ENCODE measurements at places on chromosomes 3 and 15. TPM values are rescaled to one million over a fixed set of nuclear protein-coding genes. Genes with fewer than 3 reads are reported as not detected.
A peak's percentile ranks its signal among the peaks of the same experiment; 100 is the strongest.

The NGLY1 gene
- 24.8 TPM for total RNA-seq

The ACP3 gene
- 1.2 TPM for total RNA-seq

The CYP8B1 gene
- total RNA-seq, result not detected

The RASL12 gene
- total RNA-seq, result 10.3 TPM

- no peak overlapping the region for H3K27ac ChIP-seq
- H3K4me3 ChIP-seq, result no peak overlapping the region
- H3K36me3 ChIP-seq, result no peaks in the 10 kb centered on the region
Measured at GRCh38 chr3:129824926-129825541, 68.5 kb downstream of the TMCC1 start.

- no peak overlapping the region for H3K4me3 ChIP-seq
- no peak overlapping the region for H3K27ac ChIP-seq
- H3K36me3 ChIP-seq, result no peaks in the 10 kb centered on the region
- H3K4me1 ChIP-seq, result no peaks in the 10 kb centered on the region
Measured at GRCh38 chr3:160069986-160070385, 81.4 kb downstream of the IL12A start.

GRCh38 chr15:87680208-87680607, 576.3 kb downstream of the NTRK3 start:
- H3K36me3 ChIP-seq, result no peaks in the 10 kb centered on the region
- no peak for DNase-seq
- H3K27ac ChIP-seq, result no peak overlapping the region
- H3K4me1 ChIP-seq, result no peaks in the 10 kb centered on the region

GRCh38 chr3:146250449-146251382, at the start of gene PLSCR4:
PLSCR4 (minus strand) TSS chr3:146251105; CDS start chr3:146222071, 29,034 bp downstream.
- peak; percentile 65 for DNase-seq
- peak within 1 kb of the TSS; percentile 58 for H3K4me3 ChIP-seq
- no peak within 1 kb of the TSS for H3K27ac ChIP-seq
- peaks cover 4% of the 10 kb centered on the region for H3K27me3 ChIP-seq
- H3K4me1 ChIP-seq, result no peaks in the 10 kb centered on the region

DNA sequence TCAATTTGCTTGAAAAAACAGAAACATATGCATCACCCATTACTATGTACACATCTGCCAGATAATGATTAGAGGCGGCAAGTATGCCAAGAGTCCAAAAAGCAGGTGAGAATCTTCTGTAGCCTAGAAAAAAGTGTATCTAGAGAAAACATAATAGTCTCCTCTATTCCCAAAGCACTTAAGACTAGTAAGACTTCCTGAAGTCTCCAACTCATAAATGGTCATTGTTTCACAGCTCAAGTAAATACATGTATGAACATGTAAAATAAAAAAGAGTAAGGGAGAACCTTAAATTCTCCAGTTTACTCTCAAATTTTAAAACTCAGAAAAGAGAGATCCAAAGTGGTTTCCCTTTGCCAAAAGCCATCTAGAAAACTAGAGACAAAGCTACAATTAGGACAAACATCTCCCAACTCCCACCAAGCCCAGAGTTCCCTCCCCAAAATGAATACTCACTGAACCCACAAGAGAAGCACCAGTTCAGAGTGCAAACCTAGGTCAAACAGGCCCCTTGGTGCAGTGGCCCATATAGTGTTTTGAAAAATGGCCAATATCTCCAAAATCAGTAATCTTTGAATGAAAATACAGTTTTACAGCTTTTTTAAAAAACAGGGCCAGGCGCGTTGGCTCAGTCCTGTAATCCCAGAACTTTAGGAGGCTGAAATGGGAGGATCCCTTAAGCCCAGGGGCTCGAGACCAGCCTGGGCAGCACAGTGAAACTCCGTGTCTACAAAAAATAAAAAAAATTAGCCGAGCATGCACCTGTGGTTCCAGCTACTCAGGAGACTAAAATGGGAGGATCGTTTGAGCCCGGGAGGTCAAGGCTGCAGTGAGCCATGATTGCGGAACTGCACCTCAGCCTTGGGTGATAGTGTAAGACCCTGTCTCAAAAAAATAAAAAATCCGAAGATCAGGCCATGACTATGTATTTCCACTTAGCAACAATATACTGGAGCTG, 11.0 kb upstream of the MAP4 start:
- H3K27me3 ChIP-seq, result no peaks in the 10 kb centered on the region
- H3K4me1 ChIP-seq, result peaks cover 3% of the 10 kb centered on the region
- no peak overlapping the region for H3K27ac ChIP-seq
- no peak for DNase-seq
- H3K36me3 ChIP-seq, result no peaks in the 10 kb centered on the region

GRCh38 chr15:77659350-77660321, 26.9 kb upstream of the LINGO1 start:
- H3K27me3 ChIP-seq, result no peaks in the 10 kb centered on the region
- no peak overlapping the region for H3K27ac ChIP-seq
- no peak for DNase-seq
- H3K4me3 ChIP-seq, result no peak overlapping the region
- H3K4me1 ChIP-seq, result peaks cover 16% of the 10 kb centered on the region

GRCh38 chr3:50369012-50369670, 9.8 kb upstream of the TMEM115 start:
- H3K4me3 ChIP-seq, result no peak overlapping the region
- no peak overlapping the region for H3K27ac ChIP-seq
- no peak for DNase-seq
- H3K36me3 ChIP-seq, result no peaks in the 10 kb centered on the region

GRCh38 chr3:140584549-140584948, 93.3 kb upstream of the TRIM42 start:
- no peaks in the 10 kb centered on the region for H3K36me3 ChIP-seq
- no peak overlapping the region for H3K27ac ChIP-seq
- peaks cover 4% of the 10 kb centered on the region for H3K4me1 ChIP-seq
- no peak for DNase-seq
- H3K27me3 ChIP-seq, result no peaks in the 10 kb centered on the region
- no peak overlapping the region for H3K4me3 ChIP-seq

DNA sequence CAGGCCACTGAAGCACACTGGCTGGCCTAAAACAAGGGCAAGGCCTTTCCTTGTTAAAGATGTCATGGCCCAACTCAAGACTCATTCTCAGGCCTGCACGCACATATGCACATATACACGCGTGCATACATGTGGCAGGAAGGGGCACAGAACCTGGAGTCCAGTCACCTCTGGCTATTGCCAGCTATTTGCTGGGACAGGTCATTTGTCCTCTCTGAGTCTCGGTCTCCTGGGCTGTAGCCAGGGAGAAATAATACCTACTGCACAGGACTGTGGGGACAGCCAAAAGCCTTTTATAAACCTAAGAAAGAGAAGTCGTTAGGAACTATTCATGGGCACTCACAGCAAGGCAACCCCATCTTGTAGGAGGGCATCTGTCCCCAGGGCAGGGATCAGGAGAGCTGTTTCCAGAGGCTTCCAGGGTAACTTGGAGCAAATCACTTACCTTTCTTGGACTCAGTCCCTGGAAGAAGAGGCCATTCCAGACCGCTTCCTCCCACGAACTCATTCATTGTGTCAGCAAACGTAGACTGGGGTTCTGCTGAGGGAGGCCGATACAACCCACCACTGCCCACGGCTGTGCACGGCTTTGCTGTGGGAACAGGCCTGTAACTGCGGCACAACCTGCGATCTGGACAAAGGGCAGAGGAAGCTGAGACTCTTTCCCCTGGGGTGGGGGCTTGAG, 41.1 kb upstream of the RHO start:
- no peaks in the 10 kb centered on the region for H3K27me3 ChIP-seq
- H3K36me3 ChIP-seq, result no peaks in the 10 kb centered on the region
- no peak overlapping the region for H3K27ac ChIP-seq

DNA sequence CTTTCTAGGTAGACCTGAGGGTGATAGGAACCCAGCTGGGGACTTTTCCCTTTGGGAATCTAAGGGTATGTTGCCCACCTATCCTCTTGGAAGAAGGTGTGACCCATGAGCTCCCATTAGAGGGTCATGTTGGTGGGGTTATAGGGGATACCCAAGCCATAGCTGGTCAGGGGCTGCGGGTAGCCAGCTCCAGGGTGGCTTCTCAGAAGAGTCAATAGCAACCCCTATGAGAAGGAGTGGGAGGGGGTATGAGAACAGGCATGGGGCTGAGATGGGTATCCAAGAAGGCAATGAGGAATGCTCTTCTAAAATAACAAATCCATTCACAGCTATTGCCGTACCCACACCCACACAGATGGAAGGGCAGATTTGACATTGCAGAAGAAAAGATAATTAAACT, 217.8 kb downstream of the UACA start:
- H3K27me3 ChIP-seq, result no peaks in the 10 kb centered on the region
- H3K4me3 ChIP-seq, result no peak overlapping the region
- H3K36me3 ChIP-seq, result no peaks in the 10 kb centered on the region
- DNase-seq, result peak; percentile 10
- no peaks in the 10 kb centered on the region for H3K4me1 ChIP-seq

GRCh38 chr3:190167936-190168680, 47.4 kb upstream of the P3H2 start:
- H3K4me3 ChIP-seq, result no peak overlapping the region
- H3K27me3 ChIP-seq, result no peaks in the 10 kb centered on the region
- H3K36me3 ChIP-seq, result no peaks in the 10 kb centered on the region
